ENCODE measurements at places on chromosomes 5 and 9.

DNA sequence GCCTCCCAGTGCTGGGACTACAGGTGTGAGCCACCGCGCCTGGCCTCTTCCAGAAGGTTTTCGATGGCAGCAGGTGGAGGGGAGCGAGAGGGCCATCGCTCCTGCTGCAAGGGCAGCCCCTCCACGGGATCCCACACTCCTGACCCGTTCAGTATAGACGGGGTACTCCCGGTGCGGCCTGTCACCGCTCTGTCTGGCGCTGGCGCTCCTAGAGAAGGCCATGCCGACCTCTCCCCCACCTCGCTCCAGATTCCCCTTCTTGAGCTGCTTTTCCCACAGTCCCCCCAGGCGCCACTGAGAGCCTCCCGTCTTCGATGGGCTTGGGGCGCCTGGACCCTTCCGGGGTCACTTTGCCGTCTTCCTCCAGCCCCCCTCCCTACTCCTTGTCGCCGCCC, 4.3 kb upstream of the SQSTM1 start:
- DNase-seq, result no peak

DNA sequence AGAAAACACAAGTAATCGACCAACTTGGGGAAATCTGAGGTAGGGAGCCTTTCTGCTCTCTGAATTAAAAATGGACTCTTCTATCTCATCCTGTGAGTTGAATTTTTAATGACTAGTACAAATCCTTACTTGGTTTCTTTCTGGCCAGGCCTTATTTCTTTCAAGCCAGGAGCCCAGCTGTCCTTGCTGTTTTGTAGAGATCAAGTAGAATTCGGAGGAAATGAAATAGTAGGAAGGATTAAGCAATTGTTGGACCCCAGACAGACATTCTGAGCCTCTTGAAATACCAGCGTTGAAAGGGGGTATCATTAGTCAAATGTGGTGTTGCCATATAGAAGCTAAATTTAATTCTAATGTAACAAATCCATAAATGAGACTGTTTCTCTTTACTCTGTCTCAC, 53.7 kb upstream of the SMIM15 start:
- no peak for DNase-seq

DNA sequence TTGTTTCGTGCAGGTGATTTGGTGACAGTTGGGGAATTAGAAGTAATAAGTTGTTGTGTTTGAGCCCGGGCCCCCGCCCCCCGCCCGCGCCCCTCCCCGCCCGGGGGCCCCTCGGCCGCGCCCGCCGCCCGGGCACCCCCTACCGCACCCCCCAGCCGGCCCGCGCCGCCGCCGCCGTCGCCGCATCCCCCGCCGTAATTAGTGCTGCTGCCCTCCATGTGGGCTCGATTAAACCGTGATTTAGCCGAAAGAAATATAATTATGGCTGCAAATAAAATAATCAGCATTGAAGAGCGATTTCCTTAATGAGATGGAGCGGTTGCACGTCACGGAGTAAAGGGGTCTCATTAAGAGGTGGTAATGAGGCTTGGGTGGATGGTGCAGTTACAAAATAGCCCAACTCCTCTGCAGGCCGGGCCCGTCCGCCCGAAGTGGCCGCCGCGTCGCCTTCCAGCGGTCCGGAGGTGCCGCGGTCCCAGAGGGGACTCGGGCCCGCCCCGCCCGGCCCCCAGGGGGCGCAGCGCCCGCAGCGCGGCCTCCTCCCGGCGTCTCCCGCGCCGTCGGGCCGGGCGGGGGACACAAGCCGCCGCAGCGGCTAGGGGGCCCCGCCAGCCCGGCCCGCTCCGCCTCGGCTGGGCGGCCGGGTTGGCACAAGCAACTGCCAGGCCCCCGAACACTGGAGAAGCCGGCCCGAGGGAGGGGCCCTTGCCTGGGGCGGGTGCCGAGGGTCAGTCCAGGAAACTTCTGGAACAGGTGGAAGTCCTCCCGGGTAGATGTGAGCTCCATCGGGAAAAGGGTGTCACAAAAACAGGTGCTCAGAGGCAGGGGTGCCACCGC, 6.9 kb upstream of the OTP start:
- no peak for DNase-seq

DNA sequence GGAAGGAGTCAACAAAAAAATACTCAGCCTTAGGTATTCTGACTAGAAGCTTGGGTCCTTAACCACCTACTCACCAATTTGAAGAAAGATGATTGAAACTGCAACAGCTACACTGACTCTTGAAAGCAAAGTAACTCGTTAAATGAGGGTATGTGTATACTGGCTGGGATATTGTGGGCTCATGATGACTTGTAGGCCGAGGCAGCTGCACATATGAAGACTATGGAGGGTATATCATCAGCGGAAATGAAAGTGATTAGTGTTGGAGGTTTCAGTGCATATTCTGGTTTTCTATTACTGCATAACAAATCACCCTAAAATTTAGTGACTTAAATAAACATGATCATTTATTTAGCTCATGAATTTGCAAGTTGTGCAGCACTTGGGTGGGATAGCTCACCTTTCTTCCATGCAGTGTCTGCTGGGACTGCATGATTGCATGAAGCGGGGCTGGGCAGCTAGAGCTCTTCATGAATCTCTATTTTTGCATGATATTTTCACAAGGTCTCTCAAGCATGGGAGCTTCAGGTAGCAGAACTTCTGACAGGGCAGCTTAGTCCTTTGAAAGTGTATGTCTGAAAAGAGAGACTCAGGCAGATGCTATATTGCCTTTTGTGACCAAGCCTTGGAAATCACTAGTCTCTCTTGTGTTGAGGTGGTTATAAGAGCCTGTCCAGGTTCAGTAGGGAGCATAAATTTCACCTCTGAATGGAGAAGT, 96.1 kb upstream of the CDKN2B start:
- DNase-seq, result no peak

DNA sequence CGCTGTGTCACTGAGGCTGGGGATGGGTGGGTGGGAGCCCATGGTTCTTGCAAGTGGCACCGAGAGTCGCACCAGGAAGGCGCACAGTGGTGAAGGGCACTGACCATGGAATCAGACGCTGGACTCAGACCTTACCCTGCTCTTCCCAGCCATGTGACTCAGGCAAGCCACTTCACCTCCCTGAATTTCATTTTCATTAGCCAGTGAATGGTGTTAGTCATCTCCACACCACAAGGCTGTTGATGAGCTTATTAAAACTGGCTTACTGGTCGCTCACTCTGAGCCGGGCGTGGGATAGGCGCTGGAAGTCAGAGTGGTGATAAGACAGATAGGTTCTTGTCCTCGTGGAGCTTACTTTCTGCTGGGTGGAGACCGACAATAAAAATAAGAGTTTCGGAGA, 25.1 kb downstream of the FGF18 start:
- DNase-seq, result no peak

- no peak for DNase-seq
Observed at GRCh38 chr5:169757016-169757415, 119.9 kb downstream of the DOCK2 start.

DNA sequence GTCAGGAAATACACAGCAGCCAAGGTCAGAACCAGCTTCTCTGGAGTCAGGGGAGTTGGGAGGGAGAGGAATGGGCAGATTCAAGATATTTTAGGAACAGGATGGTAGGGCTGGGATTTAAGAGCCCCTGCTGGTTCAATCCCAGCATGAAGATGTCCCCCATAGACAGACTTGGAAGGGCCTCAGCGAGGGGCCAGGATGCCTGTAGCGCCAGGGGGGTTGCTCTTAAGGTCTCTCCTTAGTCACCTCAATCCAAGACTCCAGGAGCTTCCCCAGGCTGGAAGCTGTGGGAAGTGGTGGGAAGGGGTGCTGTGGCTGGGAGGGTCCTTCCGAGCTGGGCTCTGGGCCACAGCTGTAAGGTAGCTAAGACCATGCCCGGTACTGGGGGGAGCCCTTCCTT, 8.1 kb upstream of the TSPAN17 start:
- no peak for DNase-seq

DNA sequence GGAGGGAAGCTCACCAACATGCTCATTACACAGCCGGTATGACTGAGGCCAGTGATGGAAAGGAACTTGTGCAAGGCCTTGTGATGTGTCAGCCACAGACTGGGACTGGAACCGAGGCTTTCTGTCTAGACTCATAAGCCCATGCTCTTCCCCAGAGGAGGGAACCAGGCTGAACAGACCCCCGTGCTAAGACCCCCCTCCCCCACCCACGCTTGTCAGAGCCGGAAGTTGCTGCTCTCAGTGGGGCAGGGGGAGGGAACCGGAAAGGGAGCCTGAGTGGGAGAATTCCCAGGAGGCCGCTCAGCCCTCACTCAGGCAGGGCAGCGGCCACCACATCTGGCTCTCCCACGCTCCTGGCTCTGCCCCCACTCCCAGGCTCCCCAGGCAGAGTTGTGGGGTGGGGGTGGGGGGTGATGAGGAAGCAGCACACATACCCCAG, 4.1 kb upstream of the PDGFRB start:
- no peak for DNase-seq

GRCh38 chr5:3339092-3339797, 256.4 kb upstream of the IRX1 start:
- DNase-seq, result no peak

GRCh38 chr5:58185801-58186200, 274.1 kb downstream of the PLK2 start:
- no peak for DNase-seq

DNA sequence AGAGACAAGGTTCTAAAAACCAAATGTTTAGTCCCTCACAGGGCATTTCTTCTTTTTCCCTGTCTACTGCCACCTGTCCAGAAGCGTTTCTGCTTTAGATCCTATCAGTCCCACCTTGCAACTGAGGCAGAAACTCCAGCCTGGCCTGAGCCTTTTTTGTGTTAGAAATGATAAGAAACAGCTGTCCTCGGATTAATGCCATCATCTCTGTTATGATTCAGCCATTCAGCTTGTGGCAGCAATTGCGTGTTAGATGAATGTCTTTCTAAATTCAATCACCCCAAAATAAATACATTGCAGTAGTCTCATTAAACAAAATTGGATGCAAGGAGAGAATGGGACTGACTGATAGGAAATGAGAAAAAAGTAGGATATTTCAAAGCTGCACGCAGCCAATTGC, 28.3 kb upstream of the FRMPD1 start:
- no peak for DNase-seq

DNA sequence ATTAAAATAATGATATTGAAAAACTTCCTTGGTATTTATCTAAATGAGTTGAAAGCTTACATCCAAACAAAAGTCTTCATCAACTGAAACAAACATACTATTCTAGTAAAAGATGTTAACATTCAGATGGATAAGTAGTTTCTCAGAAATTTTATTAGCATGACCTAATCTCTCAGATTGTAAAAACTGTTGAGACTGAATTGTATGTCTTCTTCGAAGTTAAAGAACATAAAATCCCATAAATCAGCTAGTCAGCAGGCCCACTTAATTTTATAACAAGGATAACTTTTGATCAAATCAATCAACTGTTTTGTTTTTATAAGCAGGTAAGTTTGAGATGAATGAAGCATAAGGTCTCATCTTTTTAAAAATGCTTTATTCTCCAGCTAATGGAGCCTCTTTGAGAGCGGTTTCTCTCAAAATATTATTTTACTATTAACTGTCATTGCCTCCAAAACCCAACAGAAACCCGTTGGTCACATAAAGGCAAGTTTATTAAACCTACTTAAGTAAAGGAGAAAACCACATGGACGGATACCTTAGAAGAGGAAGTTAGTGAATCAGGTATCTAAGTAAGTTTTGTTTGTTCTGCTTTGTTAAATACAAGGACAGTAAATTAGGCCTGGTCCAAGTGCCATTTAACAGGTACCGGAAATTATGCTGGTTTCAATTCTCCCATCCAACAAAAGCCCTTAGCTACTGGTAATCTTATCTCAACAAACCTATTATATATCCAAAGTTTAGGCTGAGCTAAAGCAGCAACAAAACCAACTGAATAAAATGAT, 457.0 kb downstream of the PDE4D start:
- DNase-seq, result no peak

DNA sequence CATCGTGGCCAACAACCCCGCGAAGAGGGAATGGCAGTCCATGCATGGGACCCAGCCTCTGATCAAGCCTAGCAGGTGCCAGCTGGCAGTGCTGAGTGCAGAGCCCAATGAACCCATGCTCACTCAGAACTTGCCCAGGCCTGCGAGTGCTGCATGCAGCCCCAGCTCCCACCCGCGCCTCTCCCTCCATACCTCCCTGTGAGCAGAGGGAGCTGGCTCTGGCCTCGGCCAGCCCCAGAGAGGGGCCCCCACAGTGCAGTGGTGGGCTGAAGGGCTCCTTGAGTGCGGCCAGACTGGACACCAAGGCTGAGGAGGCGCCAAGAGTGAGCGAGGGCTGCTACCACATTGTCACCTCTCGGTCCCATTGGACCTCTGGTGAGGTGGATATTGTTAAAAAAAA, 32.6 kb upstream of the NPR3 start:
- DNase-seq, result no peak

GRCh38 chr9:133825555-133826218, 87.5 kb upstream of the SARDH start:
- DNase-seq, result no peak

DNA sequence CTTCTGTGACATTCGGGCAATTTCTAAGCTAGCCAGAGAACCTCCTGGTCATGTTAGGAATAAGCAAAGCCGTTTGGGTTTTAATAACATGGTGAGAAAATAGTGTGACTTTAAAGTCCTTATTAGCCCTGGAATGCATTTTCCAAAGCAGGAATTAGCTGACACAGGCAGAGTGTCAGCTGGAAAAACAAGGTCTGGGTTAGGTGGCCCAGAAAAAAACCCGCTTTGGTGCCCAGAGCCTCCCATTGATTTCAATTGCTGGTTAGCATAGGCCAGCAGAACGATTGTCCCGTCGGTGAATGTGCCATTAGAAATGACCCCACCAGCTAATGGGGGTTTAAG, 62.1 kb upstream of the CPEB4 start:
- DNase-seq, result no peak

GRCh38 chr9:100240512-100240911, 112.2 kb downstream of the TEX10 start:
- no peak for DNase-seq

GRCh38 chr9:13661014-13661413, 381.5 kb upstream of the MPDZ start:
- no peak for DNase-seq

GRCh38 chr9:90022474-90022873, 417.7 kb downstream of the GADD45G start:
- DNase-seq, result no peak

- DNase-seq, result no peak
Observed at GRCh38 chr5:174798551-174798951, 74.2 kb downstream of the MSX2 start.

- no peak for DNase-seq
Observed at GRCh38 chr9:126991183-126991582, 76.6 kb downstream of the RALGPS1 start.

DNA sequence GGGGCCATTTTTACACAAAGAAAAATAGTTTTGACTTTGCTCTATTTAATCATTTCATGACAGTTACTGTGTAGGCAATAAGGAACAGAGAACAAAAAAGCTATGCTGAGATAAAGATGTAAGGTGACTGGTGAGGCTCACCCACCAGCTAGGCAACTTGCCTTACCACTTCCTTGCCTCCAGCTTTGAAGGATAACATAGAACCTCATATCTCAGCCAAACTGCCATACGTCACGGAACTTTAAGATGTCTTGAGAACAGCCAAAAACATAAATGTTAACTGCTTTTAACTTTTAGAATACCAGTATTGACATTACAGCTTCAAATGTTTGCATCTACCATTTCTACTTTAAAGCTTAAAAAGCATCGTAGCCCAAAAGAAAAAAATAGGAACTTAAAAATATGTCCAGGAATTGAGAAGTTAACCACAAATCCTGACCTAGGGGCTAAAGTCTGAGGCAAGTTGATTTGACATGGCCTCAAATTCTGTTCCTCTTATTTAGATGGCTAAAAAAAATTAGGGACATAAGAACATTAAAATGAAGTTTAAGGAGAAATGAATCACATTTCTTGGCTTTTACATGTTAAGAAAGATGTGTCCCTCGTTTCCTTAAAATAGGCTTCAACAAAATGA, 7.7 kb upstream of the GCNT4 start:
- no peak for DNase-seq

- no peak for DNase-seq
Observed at GRCh38 chr5:1104327-1105006, 7.4 kb downstream of the SLC12A7 start.

Data from amygdala (tissue), 56 donors.